ENCODE measurements at places on chromosomes 5 and 9.

DNA sequence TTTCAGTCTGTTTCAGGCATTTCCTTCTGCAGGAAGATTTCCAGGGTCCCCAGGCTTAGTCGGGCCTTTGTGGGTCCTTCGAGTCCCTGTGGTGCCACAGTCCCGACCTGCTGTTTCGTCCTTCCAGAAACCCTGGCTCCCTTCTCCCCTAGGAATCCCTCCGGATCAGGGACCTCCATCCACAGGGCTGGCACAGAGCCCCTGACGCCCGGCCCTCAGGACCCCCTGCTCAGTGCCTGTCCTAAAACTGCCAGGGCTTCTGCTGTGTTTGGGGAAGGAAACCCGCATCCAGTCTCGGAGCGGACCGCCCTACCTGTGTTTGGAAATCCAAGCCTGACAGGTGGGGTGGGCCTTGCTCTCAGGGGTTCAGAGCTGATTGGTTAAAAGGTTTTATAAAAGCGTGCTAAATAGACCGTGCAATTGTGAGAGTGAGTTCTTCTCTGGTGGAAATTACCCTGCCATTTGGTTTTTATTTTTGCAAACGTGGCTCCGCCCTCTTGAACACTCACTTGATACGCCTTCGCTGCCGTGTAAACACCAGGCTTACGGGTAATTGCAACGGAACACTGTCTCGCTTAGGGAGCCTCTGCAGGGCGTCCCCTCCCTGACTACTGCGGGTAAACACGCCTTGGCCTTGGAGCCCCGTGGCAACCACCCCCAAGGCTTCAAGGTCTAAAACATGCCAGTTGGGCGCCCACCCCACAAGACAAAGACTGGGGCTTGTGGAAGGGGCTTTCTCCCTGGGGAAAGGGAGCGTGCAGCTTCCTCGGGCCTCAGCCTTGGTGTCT lies 121.2 kb downstream of the PHF2 start:
- no peak for DNase-seq

DNA sequence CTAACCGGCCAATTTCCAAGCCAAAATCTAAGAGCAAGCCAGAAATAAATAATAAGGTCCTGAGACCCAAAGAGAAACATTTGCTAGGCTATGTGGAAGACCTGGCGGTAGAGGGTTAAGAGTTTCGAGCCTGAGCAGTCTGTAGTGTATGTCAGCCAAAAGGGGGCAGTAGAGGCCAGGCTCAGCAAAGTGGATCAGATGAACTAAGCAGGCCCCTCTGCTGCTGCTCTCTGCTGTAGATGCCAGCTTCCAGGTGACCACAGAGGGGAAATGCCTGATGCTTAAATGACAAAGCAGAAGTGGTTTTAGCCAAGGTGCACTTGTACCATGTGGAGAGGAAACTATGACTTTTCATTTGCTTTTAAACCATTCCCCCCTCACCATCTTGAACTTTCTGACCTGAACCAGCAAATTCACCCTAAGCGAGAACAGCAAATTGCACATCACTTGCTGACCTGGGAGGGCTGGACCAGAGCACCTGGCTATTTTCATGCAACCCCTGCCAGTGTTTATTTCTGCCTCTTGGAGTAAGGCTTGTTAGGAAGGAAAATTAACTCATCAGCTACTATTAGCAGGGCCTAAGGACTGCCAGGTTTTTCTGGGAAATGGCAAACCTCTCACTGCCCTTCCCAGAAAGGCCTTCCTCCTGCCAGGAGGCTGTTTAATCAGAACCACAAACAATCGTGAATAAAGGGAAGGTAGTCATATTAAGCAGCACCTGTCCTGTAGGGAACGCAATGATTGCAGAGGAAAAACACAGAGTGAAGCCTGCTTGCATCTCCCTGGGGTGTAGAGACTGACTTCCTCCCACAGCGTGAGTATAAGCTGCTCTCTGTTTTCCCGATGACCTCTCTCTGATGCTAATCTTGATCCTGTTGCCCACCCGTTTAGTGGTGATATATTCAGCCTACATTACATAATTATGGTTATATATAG lies 818.2 kb downstream of the TLR4 start:
- no peak for DNase-seq

DNA sequence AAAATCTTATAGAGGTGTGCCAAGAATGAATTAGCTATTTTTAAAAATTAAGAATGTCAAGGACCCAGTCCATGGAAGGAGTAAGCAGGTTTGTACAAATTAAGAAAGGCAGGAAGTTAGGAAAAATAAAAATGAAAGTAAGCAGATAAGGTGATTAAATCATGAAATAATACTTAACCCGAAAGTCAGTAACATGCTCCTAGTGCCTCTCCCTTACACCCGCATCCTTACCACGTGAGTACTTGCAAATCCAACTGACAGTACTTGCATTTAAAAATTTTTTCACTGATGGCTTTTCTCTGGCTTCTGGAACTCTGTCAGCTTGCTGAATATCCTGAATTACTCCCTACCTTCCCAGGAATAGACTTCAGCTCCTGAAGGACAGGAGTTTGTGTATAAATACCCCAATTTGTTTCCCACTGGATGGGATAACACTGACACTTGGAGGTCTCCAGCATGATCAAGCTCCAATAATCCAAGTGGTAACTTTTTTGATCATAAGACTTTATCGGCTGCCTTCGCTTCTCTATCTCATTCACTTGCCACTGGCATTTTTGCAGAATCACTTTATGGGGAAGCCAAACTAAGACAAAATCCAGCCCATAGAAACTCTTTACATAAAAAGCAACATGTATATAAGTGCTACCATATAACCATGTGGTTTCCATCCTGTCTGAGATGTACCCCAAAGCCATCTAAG lies 41.6 kb upstream of the RICTOR start:
- DNase-seq, result no peak

DNA sequence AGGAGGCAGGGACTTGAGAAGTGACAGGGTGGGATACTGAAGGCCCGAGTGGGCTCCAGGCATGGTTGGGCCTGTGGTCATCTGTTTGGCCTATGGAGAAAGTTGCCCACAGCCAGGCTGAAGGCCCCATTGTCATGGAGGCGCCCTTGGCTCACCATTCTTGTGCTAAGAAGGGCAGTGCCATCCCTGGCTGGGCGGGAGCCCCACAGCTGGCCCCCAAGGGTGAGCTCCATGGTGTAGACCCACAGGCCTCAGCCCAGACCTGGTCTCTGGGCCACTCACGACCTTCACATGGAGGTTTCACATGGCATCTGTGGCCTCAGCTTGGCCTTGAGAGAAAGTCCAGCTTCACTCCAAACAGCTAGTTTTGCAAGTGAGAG lies 34.3 kb upstream of the PRDM12 start:
- DNase-seq, result no peak

- DNase-seq, result peak; percentile 5
These were observed 193.6 kb downstream of the HSPA4 start for GRCh38 chr5:133245191-133246052.

GRCh38 chr5:141963701-141964100 lies 5.2 kb upstream of the RNF14 start:
- no peak for DNase-seq

- DNase-seq, result no peak
These were observed 184.3 kb downstream of the TSSK1B start for GRCh38 chr5:113250341-113250953.

Data from activated CD8-positive, alpha-beta memory T cell treated with anti-CD3 and anti-CD28 coated beads for 48 hours (primary cell).